CD4-positive, alpha-beta T cell treated with Interleukin-6 for 4 hours (primary cell): ENCODE measurements at places on chromosomes 5 and 9.

DNA sequence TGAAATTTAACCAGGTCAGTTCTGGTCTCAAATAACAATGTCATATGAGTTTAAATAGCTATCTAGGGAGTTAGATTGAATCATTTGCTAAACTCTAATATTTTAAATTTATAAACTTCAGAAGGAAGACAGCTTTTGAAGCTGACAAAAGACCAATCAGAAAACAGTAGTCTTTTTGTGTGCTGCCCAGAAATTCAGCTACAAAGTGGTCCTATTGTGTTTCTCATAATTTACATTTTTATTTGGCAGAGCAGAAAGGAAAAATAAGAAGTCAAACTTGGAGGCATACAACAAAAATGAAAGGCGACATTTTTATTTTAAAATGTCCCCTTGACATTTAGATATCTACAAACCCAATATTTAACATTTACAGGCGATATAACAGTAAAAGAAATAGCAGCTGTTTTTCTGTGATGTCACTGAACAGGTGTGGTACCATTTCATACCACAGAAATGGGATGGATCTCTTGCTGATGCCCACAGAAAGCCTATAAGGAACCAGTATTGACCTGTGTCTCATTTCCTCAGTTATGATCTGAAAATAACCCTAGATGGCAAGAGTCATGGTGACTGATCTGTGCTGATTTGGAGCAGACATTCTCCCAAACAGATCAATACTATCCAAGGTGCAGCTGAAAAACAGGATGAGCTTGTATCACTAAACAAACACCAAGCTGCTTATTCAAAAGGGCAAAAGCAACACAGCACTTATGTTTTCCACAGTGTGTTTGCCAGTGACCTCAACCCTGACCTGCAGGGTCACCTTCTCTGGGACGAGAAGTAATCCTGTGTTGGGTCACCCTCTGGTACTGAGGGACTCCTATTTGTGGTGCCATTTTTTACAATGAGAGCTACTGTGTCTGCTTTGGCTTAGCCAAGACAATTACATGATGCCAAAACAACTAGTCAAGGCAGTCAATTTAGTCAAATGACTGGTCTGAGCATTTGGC lies 3.6 kb upstream of the FST start:
- DNase-seq: no peak

- DNase-seq: no peak
These were observed 220.5 kb upstream of the ADRA1B start for GRCh38 chr5:159695741-159696294.

DNA sequence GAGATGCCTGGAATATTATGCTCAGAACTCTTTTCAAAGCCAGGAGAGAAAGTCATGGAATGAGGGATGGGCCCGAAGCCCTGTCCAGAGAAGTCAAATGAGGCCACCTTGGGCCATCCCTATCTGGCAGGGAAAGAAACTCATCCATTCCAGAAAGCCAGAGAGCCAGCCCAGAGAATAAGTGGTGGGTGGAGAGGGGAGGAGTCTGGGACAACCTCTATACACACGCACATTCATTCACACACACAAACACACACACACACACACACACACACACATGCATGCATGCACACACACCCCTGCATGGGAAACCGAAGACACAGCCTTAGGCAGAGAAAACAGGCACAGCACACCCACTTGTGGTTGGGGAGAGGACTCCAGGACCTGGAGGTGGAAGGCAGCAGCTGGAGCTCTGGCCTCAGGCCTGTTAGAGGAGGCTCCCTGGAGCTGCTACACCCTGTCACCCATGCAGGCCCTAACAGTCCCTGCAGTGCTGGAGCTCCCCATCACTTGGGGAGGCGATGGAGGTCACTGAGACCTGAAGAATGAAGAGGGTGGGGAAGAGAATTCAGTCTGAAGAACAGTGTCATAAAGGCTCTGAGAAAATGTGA lies 38.0 kb downstream of the TGFBI start:
- DNase-seq: no peak

GRCh38 chr9:117919538-117919937 lies 215.3 kb downstream of the TLR4 start:
- no peak for DNase-seq

DNA sequence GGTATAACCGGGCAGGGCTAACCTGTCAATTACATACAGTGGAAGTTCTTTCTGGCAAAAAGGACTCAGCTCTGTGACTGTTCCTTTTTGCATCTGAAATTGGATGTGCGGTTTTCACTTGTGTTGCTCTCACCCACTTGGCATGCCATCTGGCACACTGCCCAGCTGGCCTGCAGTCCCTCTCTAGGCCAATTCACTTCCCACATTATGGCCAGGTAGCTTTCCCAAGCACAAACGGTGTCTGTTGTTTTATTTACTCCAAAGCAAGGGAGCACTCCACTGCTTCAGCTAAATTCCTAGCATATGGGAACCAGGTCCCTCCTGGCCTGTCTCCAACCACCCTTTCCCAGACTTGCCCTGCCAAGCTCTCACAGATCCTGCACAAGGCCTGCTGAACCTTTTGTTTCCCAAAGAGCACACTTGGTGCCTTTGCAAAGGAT lies 132.5 kb downstream of the SEMA6A start:
- DNase-seq: no peak

DNA sequence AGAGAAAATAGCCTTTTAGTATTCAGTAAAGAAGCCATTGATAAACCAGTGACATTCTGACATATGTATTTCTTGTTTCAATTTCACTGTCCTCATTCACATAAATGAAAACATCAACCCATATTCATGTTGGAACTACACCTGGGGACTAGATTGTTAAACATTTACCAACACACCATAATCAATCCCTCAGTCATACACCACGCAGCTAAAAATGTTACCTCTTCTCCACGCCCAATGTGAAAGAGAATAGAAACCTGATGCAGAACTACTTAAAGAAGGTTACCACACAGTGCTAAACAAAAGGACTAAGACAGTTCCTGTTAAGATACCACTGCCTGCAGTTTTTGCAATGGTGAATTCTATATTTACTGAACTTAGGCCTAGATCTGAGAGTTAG lies 518.9 kb downstream of the PRELID2 start:
- no peak for DNase-seq

- no peak for DNase-seq
These were observed 48.9 kb downstream of the PKD2L2 start for GRCh38 chr5:137937994-137938750.

- no peak for DNase-seq
These were observed 69.3 kb downstream of the OLFM1 start for GRCh38 chr9:135156525-135157510.

DNA sequence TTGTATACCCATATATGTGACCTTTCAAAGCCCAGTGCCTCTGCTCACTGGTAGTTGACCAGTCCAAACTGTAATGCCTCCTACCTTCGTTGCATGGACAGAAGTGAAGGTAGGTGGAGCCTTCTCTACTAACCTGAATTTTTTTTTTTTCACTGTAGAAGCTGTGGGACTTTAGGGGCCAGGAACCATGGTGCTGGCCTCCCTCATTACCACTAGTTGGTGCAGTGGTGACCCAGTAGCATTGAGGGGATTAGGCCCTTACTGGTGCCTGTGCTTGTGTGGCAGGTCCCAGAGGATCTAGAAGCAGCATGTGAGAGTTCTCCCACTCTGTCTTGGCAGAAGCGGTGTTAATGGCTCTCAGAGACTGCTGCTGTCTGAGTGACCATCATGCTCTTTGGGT lies 2.3 kb downstream of the RALGPS1 start:
- DNase-seq: no peak

GRCh38 chr9:93132287-93132927 lies 1.6 kb downstream of the NINJ1 start:
- no peak for DNase-seq

GRCh38 chr5:179275381-179275878 lies 69.8 kb downstream of the ADAMTS2 start:
- DNase-seq: no peak

- no peak for DNase-seq
These were observed 131.4 kb upstream of the IRX4 start for GRCh38 chr5:2014058-2014610.

DNA sequence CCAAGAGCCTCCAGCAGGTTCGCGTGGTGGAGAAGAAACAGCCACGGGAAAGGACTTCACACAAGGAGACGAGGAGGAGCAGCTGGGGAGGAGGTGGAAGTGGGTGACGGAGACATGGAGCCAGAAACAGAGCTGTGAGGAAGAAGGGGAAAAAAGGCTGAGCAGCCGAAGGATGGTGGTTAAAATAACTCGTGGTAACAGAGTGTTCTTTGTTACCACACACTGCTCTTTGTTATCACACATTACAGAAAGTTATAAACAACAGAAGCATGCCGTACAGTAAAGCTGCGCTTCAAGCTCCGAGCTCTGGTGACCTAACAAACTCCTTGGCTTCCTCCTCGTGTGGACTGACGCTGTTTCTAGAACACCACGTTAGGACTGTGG lies 215.4 kb downstream of the GLIS3 start:
- DNase-seq: no peak

- peak; percentile 26 for DNase-seq
These were observed 23.5 kb downstream of the AFAP1L1 start for GRCh38 chr5:149294872-149295829.

DNA sequence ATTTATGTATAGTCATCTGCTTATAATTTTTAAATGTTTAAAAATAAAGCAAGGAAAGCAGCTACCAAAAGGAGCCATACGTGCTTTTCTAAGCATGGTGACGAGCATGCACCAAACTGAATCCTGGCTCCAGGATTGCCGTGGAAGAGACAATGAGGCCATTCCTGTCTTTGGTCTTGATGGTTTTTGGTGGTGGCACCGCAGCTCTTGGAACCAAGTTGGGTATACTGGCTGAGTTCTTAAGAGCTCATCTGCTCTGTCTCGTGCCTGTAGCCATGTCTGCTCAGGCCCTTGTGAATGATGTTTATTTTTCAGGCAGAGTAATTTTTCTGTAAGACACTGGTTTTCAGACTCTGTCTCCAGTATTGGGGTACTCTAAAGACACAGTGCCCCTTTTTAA lies 246.1 kb downstream of the FANCC start:
- DNase-seq: no peak

- DNase-seq: no peak
These were observed 25.6 kb downstream of the RASGRF2 start for GRCh38 chr5:80985600-80986228.

DNA sequence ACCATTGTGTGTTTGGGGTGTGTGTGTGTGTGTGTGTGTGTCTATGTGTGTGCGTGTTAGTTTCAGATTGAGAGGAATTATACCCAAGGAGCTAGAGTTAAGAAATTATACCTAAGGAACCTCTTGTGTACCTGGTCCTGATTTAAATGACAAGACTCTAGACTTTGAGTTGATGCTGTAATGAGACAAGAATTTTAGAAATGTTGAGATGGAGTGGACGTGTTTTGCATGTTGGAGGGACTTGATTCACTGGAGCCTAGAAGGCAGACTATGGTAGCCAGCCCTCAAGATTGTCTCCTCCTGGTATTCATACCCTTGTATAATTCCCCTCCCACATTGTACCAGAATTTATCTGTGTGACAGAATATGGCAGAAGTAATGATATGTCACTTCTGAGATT lies 52.4 kb upstream of the HSPB3 start:
- DNase-seq: no peak

- peak; percentile 44 for DNase-seq
These were observed 3.9 kb downstream of the MEGF9 start for GRCh38 chr9:120710110-120710981.

- DNase-seq: no peak
These were observed 429.4 kb downstream of the PIK3R1 start for GRCh38 chr5:68644971-68645370.

GRCh38 chr5:15007646-15008045 lies 136.1 kb upstream of the ANKH start:
- no peak for DNase-seq

- DNase-seq: peak; percentile 8
These were observed 68.8 kb upstream of the SSBP2 start for GRCh38 chr5:81819556-81820317.
